Stimulated activated CD4-positive, alpha-beta T cell treated with anti-CD3 and anti-CD28 coated beads, Interleukin-15, amount 100 ng/mL, for 48 hours (primary cell): ENCODE measurements at places on chromosomes 2 and 18.

- no peak for DNase-seq
These were observed 55.2 kb upstream of the LDLRAD4 start for GRCh38 chr18:13163167-13163927.

- no peak for DNase-seq
These were observed 265.9 kb downstream of the TFCP2L1 start for GRCh38 chr2:121019071-121019470.

GRCh38 chr2:88824951-88825350 lies 133.5 kb downstream of the RPIA start:
- no peak for DNase-seq

DNA sequence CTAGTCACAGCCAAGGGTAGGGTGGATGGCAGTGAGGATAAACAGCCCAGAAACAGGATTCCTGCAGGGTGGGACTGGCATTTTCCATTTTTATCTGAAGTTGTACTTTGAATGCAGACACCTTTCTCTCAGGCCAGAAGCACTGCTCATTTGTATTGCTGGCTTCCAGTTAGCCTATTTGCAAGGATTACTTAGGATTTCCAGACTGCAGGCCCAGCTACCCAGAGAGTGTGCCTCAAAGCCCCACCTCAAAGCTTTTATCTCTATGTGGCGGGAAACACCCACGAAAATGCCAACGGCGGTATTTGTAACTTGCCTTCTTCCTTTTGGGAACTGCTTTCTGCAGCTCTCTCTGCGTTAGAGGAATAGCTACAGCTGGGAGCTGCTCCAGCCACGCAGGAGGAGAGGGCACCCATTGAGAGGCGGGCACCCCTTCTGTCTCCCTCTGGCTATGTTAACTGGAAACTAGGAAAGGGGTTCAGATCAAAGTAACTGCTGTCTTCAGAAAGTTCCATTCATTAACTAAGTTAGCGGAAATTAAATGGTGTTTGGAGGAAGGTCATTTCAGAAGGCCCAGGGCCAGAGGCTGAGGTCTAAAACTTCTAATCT lies 144.9 kb downstream of the TGIF1 start:
- no peak for DNase-seq

GRCh38 chr2:208906330-208906729 lies 499.7 kb downstream of the PTH2R start:
- no peak for DNase-seq

- no peak for DNase-seq
These were observed 309.3 kb upstream of the MEX3C start for GRCh38 chr18:51506811-51507210.

GRCh38 chr2:103484906-103485305 lies 723.1 kb downstream of the TMEM182 start:
- no peak for DNase-seq

- peak; percentile 17 for DNase-seq
These were observed 655.2 kb downstream of the RNF144A start for GRCh38 chr2:7572450-7572849.

DNA sequence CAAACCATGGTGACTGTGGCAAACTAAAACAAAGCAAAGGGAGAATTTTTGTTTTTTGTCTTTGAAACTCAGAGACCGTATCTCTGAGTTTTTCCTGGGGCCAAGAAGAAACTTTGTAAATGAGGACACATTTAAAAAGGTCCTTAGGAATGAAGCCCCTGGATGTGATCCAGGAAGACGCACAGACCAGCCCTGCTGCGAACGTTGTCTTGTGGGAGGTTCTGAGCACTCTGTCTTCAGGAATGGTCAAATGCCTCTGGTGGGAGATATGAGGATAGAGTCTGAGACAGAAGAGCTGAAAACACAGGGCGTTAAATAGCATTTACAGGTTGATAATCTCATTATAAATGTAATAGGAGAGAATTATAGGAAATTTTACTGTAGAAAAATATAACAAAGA lies 893.5 kb upstream of the KLHL29 start:
- no peak for DNase-seq

- DNase-seq: no peak
These were observed 70.9 kb upstream of the ERBB4 start for GRCh38 chr2:212609479-212609878.

- no peak for DNase-seq
These were observed 24.1 kb downstream of the LYPD1 start for GRCh38 chr2:132645722-132646539.

- DNase-seq: no peak
These were observed 298.8 kb downstream of the SP3 start for GRCh38 chr2:173666171-173666888.

DNA sequence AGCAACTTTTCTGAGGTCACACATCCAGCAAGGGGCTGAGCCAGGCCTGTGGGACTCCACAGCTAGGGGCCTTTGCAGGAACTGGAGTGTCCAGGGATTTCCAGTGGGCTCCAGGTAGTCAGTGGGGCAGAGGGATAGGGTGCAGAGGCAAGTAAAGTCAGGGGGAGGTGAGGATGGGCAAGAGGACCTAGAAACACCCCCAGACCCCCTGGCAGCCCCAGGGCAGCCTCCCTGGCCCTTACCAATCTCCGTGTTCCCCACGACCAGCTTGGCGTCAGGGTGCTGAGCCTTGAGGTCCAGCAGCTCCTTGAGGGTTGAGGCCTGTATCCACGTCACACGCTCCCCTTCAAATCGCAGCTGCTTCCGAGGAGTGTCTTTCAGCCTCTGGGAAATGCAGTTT lies 28.4 kb downstream of the XDH start:
- no peak for DNase-seq

GRCh38 chr2:20232837-20233207 lies 7.9 kb upstream of the SDC1 start:
- DNase-seq: no peak

- no peak for DNase-seq
These were observed 64.0 kb downstream of the LRRTM4 start for GRCh38 chr2:77458216-77458615.
